ENCODE measurements at places on chromosomes 2 and 18.

GRCh38 chr2:3450385-3451010, 68.8 kb downstream of the ADI1 start:
- no peak for DNase-seq

DNA sequence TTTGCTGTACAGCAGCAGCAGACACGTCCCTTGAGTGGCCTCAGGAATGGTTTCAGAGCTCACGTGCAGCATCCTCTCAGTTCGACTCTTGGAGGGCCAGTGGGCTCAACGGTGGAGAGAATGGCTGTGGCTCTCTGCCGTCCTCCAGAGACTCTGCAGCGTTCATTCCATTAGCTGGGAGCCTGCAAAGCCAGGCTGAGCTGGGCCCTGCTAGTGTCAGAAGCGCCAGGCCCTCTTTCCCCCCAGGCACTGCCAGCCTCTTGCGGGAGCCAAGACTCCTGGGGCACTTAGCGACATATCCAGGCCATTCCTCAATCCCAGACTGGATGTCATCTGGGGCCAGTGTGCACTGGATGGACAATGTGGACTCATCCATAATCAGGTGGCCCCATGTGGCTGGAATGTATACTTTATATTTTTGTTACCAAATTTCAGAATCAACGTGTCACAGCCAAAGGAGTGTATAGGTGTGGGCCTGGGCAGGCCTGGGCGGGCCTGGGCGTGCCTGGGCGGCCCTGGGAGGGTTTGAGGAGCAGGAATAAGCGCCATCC, 125.1 kb upstream of the EPAS1 start:
- DNase-seq = peak; percentile 9

GRCh38 chr18:51012441-51012840, 17.6 kb upstream of the SMAD4 start:
- no peak for DNase-seq

DNA sequence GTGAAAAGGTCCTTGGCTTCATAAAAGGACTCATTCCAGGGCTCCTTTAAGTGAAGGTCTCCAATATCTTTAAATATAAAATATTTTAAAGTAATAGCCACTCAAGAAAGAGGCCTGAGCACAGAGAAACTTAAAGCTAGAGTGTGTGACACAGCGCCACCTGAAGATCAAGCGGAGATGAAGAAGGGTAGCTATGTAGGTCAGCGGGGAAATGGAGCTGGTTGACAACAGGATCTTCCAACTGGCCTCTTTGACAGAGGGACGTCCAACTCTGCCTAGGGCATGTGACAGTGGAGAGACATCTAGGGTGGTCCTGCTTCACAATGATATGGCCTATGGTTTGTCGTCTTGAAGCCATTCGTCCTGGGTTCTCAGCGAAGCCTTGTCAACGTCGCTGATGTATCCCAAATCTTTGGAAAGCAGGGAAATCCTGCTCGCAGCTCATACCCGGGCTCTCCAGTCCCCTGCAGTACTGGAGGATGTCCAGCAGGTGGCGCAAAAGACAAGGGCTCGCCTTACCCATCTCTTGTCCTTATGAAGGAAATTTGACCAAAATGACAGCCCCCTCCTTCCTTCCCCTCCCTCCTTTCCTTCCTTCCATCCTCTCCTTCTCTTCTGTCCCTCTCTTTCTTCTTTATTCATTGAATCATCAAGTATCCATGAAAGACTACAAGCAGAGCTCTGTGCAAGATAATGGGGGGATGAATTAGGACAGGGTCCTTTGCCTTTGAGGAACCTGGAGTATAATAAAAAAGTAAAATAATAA, 59.6 kb downstream of the LONRF2 start:
- DNase-seq = peak; percentile 51

GRCh38 chr2:128425216-128425615, 106.5 kb upstream of the HS6ST1 start:
- no peak for DNase-seq

GRCh38 chr2:30038419-30038818, 108.4 kb upstream of the YPEL5 start:
- no peak for DNase-seq

GRCh38 chr18:73597832-73598615, 549.6 kb downstream of the FBXO15 start:
- no peak for DNase-seq

- peak; percentile 62 for DNase-seq
Observed at GRCh38 chr2:202376460-202377206, 506 bp downstream of the BMPR2 start.

- DNase-seq = peak; percentile 30
Observed at GRCh38 chr2:188725746-188726360, 248.3 kb upstream of the COL3A1 start.

DNA sequence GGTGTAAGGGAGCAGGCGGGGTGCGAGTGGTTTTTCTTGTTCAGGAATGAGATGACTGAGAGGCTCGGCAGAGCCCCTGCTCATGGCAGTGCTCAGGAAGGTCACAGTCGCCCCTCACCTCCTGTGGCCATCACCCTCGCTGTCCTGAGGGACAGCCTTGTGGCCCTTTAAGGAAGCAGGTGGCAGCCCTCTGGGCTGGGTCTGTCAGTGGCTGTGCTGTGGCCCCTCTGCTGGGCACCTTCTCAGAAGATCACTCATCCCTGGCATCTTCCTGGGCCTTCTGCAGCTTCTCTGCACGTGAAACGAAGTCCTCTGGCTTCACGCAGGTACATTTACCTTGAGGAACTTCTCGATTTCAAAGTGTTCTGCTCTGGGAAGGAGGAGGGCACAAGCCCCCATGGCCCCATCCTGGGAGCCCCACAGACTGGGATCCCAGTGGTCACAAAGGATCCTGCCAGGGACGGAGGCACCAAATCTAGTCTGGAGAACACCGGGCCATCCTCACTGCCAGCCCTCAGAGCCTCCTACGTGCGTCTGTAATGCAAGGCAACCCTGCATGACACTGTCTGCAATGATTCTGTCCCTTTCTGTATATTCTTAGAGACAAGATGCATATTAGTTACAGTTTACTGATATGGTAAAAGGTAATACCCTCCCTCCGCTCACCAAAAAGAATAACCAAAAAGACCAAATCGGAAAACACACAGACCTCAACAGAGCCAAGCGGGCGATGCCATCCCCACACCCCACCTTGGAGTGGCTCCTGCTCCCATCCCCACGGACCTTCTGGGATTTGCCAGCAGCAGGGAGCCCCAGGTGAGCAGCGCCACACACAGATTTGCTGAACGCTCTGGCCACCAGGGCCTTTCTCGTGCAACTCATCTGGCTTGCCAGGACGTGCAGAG, 25.9 kb upstream of the FAHD2A start:
- no peak for DNase-seq

DNA sequence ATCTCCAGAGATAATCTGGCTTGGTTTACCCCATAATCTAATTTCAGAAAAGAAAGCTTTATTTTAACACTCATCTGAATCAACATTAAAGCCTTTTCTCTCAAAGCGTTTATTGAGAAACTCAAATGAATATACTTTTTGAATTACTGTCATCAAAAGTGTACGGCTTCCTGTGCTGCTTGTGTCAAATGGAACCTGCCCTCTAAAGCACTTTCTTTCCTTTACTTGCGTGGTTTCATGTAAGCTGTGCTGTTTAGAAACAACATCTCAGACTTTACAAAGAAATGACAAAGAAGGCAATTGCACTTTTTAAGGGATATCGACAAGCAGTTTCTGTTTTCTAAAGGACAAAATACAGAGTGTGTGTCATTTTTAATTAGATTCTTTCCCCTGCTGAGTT, 35.1 kb downstream of the CYBRD1 start:
- DNase-seq = no peak

GRCh38 chr2:42558827-42559226, 9.6 kb upstream of the MTA3 start:
- no peak for DNase-seq

GRCh38 chr2:234496835-234497593, at the start of gene ARL4C:
Gene ARL4C (minus strand): TSS chr2:234497081. CDS start chr2:234496586, 495 bp downstream.
- DNase-seq = peak; percentile 91

- peak; percentile 65 for DNase-seq
Observed at GRCh38 chr2:210169516-210170195, 1.6 kb downstream of the KANSL1L start.

DNA sequence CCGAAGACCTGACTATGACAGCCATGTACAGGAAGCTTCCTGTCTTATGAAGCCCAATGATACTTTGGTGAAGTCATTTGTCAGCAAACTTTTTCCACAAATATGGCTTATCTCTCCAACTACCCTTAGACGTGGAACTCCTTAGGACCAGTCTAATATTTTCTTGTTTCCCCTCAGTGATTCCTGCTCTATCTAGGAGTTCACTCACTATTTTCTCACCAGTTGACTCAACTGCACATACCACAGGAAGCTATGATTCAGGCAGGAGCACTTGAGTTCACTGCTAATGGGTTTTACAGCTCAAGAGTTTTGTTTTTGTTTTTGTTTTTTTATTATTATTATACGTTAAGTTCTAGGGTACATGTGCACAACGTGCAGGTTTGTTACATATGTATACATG, 109.3 kb downstream of the ANTXR1 start:
- peak; percentile 75 for DNase-seq

GRCh38 chr2:182245963-182246362, 180.9 kb downstream of the PDE1A start:
- DNase-seq = no peak

DNA sequence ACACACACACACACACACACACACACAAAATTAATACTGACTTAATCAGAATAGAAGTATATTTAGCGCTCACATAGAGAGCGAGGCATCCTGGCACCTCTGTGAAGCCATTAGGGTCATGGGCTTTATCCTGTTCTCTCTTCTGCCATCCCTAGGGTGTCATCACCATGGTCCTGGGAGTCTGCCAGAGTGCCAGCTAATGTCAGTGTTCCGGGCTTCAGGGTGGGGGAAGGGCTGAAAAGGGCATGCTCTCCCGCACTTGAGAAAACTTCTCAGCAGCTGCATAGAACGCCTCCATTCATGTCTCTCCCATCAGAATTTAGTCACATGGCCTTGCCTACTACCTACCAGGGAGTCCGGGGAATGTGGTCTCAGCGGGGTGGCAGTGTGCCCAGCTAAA, 19.7 kb upstream of the DYNC2LI1 start:
- peak; percentile 46 for DNase-seq

- peak; percentile 56 for DNase-seq
Observed at GRCh38 chr2:158890296-158890905, 78.0 kb upstream of the TANC1 start.

DNA sequence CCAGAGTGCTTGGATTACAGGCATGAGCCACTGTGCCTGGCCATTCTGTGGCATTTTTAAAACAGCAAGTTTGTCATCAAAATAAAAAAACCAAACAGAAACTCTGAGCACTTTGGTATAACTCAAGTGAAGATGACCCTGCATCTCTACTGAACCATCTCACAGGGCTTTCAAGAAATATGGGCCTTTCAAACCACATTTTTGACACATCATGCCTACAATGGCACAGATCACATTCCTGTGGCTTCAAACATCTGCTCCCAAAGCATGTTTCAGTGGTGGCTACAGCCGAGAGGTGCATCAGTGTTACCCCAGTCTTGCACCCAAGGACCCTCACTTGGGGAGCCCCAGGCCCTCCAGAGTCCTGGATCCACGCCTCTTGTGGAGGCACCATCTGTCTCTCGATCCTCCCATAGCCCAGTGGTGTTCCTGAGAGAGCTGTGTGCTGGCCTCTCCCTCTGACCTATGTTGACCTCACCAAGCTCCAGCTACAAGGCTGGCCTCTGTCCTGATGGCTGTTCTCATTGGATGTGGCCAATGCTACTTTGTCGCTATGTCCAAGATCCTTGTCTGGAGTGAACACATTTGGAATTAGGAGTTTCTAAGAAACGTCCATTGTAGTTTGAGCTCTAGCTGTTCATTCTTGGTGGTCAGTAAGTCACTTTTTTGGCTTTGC, 55.2 kb upstream of the RALBP1 start:
- DNase-seq = peak; percentile 85

DNA sequence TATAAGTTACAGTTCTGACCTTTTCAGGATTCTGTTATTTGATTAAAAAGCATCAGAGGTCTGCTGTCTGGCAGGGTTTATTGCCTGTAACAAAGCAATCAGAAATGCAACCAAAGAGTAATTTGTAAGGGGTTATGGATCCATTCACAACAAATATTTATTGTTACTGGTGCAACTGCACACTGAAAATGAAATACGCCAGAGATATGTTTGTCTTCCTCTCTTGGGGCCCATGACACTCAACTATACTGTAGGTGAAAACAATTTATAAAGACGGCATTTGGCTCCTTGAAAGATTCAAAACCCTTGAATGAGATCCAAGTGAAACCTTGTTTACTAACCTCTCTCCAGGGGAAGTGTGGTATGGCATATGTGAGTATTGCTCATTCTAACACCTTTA, 452.2 kb downstream of the MBD2 start:
- no peak for DNase-seq

DNA sequence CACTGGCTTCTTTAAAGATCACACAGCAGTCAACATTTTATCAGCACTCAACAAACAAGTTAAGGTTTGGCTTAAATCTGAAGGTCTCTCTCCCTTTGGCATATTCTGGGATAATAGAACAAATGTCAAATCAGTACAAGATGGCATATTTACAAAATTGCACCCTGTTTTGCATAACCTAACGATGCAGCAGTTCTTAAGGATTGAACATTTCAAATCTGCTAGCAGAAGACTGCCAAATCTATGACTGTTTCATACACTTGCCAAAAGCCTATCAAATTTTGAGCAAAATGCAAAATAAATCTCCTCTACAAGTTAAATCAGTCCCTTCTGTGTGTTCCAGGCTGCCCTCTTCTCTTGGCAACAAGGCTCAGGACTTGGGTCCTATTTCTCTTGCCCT, 73.6 kb downstream of the DPP4 start:
- DNase-seq = no peak

DNA sequence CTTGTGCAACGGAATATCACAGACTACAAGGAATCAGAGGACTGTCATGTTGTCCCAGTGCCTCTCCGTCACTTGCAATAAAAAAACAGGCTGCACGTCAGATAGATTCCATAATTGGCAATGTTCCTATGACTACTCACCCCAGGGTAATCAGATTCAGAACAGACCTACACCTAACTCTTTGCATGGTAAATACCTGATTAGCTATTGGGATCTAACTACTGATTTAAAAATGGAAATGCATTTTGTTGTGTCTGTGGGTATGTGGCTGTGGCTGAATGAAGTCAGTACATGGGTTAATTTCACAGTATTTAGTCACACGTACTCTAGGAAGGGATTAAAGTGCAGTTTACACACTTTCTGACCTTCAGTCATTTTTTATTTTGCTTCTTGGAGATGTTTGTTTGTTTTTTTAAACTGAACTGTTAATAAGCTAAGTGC, 91.7 kb downstream of the SCN3A start:
- no peak for DNase-seq

- peak; percentile 61 for DNase-seq
Observed at GRCh38 chr2:226030788-226031646, 631.5 kb downstream of the NYAP2 start.

DNA sequence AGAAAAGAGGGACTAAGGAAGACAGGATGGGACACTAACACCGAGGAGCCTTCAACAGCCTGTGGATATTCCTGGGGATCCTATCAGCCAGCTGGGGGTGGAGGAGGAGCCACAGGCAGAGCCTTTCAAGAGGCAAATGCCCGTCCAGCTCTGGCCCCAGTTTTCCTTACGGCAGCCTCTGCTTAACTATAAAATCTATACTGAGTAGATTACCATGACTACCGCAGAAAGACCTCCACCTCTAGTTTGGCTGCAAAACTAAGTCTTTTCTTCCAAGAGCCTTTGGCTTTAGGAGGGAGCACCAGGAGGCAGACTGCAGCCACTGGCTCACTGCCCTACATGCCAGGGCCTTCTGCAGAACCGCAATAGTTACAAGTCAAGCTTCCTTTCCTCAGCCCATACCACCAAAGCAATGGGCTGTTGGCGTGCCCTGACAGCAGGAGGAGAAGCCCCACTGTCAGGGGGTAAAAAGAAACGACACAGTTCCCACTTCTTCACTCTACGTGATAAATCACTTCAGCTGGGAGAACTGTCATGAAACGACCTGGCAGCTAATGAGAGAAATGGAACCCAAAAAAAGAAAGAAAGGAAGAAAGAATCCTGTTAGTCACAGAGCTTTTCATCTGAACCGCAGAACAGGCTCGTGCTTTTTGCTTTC, 25.1 kb upstream of the CREB1 start:
- peak; percentile 38 for DNase-seq

Data from kidney tubule cell (primary cell).